Caco-2 (cell line): ENCODE measurements at places on chromosomes 12 and 14. TPM values are rescaled to one million over a fixed set of nuclear protein-coding genes. Genes with fewer than 3 reads are reported as not detected.

Gene MSI1
- total RNA-seq: 21.7 and 24.8 TPM in 2 replicates

Gene C12orf56
- total RNA-seq: 9.3 and 11.0 TPM in 2 replicates

Gene BEST3
- total RNA-seq: 1.3 and 1.5 TPM in 2 replicates

Gene OR6C2
- total RNA-seq: not detected in 2 replicates

Gene GNB3
- 3.9 and 5.1 TPM in 2 replicates for total RNA-seq

Gene ARID2
- 50.1 and 53.9 TPM in 2 replicates for total RNA-seq

Gene FAR2
- total RNA-seq: 6.6 and 8.2 TPM in 2 replicates

DNA sequence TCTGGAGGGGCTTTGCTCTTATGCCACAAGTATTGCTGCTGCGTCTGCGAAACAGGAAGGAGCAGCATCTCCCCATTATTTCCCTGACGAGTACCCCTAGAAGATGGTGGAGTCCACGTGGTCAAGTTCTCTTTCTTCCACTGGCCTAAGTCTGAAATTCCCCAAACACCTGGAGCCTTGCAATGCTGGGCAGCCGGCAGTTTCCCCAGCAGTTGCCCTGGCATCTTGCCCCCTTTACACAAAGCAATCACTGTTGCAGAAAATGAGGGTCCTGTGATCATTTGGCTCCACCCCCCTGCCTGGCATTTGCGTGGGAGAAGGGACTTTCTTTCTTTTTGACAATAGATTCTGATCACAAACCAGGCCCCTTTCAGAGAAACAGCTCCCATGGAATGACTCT is 56.9 kb downstream of the FOS start:
- no peak for DNase-seq
- H3K36me3 ChIP-seq: no peaks in the 10 kb centered on the region
- H3K4me1 ChIP-seq: no peaks in the 10 kb centered on the region
- H3K27me3 ChIP-seq: no peaks in the 10 kb centered on the region
- no peak overlapping the region for H3K27ac ChIP-seq

DNA sequence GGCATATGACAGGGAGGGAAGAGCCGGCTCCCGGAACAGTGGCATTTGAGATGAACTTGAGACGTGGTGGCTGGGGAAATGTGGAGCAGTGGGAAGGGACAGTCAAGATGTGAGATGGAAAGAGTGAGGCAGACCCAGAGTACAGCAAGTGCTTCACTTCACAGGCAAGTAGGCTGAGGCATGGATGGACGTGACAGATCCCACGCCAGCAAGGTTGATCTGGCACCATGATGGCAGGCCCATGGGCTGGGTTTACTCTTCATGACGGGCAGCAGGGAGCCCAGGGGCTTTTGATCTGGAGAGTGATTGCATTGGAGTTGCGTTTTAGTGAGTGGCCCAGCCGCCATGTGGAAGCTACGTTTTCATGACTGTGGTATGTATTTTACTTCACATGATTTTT is 17.9 kb upstream of the EML1 start:
- H3K27ac ChIP-seq: no peak overlapping the region
- no peaks in the 10 kb centered on the region for H3K4me1 ChIP-seq
- H3K4me3 ChIP-seq: no peak overlapping the region
- no peaks in the 10 kb centered on the region for H3K27me3 ChIP-seq
- no peaks in the 10 kb centered on the region for H3K36me3 ChIP-seq

- no peaks in the 10 kb centered on the region for H3K36me3 ChIP-seq
- peaks cover 64% of the 10 kb centered on the region for H3K4me1 ChIP-seq
- peak overlapping the region; percentile 83 for H3K27ac ChIP-seq
- DNase-seq: peak; percentile 72
These were observed 3.2 kb upstream of the VDR start for GRCh38 chr12:47907851-47908454.

GRCh38 chr12:49776413-49776812 is 35.1 kb downstream of the TMBIM6 start:
- no peaks in the 10 kb centered on the region for H3K4me1 ChIP-seq
- no peaks in the 10 kb centered on the region for H3K36me3 ChIP-seq
- no peak overlapping the region for H3K4me3 ChIP-seq
- no peaks in the 10 kb centered on the region for H3K27me3 ChIP-seq
- peak overlapping the region; percentile 37 for H3K27ac ChIP-seq
- DNase-seq: peak; percentile 84

DNA sequence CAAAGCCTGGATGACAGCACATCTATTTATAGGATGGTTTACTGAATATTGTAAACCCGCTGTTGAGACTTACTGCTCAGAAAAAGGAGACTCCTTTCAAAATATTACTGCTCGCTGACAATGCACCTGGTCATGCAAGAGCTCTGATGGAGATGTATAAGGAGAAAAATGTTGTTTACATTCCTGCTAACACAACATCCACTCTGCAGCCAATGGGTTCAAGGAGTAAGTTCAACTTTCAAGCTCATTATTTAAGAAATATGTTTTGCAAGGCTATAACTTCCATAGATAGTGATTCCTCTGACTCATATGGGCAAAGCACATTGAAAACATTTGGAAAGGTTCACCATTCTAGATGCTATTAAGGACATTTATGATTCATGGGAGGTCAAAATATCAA is 201.7 kb downstream of the SNAPC1 start:
- DNase-seq: no peak
- no peak overlapping the region for H3K4me3 ChIP-seq
- H3K27me3 ChIP-seq: no peaks in the 10 kb centered on the region
- peaks cover 9% of the 10 kb centered on the region; the same call in 1 of the 2 replicates for H3K4me1 ChIP-seq

DNA sequence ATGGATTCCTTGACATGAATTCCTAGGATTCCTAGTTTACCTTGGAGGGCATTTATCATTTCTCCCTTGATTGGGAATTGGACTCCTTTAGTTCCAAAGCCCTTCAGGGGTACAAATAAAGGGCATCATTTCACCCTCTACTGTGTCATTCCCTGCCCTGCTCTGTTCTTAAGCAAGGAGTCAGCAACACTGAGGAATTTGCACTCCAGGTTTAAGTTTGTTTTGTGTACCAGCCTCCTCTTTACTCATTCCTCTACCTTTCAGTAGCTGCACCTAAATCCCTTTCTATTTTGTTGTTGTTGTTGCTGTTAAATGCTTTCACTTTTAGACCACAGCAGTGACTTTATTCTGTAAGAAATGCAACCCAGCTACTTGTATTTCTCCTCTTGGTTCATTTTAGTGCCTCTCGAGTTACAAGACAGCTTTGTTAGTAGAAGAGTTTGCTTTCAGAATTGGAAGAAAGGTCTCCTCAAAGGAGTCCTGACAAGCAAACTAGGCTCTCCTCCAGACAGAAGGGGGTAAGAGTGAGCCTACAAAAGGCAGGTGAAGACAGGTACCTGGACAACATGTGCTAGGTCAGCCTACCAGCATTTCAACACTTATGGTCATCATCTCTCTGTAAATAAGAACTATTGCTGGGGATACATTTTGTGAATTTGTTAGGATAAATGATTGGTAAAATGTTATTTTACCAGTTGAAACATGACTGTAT is 90.0 kb downstream of the RMST start:
- no peak for DNase-seq
- no peaks in the 10 kb centered on the region for H3K27me3 ChIP-seq
- H3K36me3 ChIP-seq: no peaks in the 10 kb centered on the region
- peaks cover 22% of the 10 kb centered on the region for H3K4me1 ChIP-seq

DNA sequence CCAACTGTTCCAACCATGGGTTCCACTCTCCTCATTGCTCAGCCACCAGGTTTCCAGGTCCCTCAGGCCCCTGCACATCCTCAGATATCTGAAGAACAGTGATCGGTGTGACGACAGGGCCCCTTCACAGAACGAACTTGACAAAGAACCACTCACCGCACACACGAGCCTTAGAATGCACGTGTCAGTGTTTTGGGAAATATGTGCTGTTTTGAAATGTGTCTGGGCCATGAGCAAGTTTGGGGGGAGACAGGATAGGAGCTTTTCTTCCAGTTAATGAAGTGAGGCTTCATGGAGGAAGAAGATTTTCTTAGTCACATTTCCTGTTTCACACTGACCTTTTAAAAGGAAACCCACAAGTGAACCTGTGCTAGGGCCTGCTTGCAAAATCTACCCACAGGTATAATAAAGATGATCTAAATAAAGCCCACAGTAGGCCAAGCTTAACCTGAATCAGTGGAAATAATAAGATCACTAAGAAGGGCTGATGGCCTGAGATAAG is 58.6 kb downstream of the ZFP36L1 start:
- H3K4me3 ChIP-seq: no peak overlapping the region
- H3K27me3 ChIP-seq: no peaks in the 10 kb centered on the region
- H3K36me3 ChIP-seq: no peaks in the 10 kb centered on the region

GRCh38 chr12:100799770-100800169 is 5.2 kb downstream of the ANO4 start:
- H3K4me1 ChIP-seq: no peaks in the 10 kb centered on the region
- H3K27ac ChIP-seq: no peak overlapping the region
- no peaks in the 10 kb centered on the region; the same call in 1 of the 2 replicates for H3K27me3 ChIP-seq
- H3K36me3 ChIP-seq: no peaks in the 10 kb centered on the region

DNA sequence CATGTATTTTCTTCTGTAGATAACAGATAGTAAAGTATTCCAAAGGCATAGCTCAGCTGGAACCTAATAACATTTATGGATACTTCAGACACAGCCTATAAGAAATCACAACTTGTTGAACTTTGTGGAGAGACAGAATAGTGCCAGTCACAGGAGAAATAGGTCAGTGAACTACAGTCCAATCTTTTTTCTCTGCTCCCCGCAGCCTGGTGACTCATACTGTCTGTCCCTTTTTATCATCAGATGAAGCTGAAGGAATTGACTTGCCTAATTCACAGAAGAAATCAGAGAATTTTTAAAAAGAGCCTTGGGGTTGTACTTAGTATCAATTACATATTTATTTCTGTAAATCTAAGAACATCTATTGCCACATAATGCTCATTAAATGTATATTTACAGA is 222.3 kb downstream of the ALG10 start:
- H3K4me3 ChIP-seq: no peak overlapping the region
- no peaks in the 10 kb centered on the region for H3K27me3 ChIP-seq
- no peaks in the 10 kb centered on the region for H3K36me3 ChIP-seq
- DNase-seq: no peak

- DNase-seq: no peak
- no peaks in the 10 kb centered on the region for H3K36me3 ChIP-seq
- H3K4me3 ChIP-seq: no peak overlapping the region
- H3K4me1 ChIP-seq: no peaks in the 10 kb centered on the region
- no peaks in the 10 kb centered on the region for H3K27me3 ChIP-seq
These were observed 18.2 kb downstream of the CINP start for GRCh38 chr14:102344485-102344884.

- no peaks in the 10 kb centered on the region for H3K27me3 ChIP-seq
- no peak overlapping the region for H3K27ac ChIP-seq
- no peaks in the 10 kb centered on the region for H3K4me1 ChIP-seq
- peak; percentile 3 for DNase-seq
- no peaks in the 10 kb centered on the region for H3K36me3 ChIP-seq
These were observed 859.7 kb downstream of the GALC start for GRCh38 chr14:87133073-87133801.

GRCh38 chr12:76022506-76022905 is 9.1 kb downstream of the PHLDA1 start:
- no peak overlapping the region for H3K4me3 ChIP-seq
- H3K36me3 ChIP-seq: no peaks in the 10 kb centered on the region
- no peak for DNase-seq
- H3K27me3 ChIP-seq: no peaks in the 10 kb centered on the region
- H3K27ac ChIP-seq: no peak overlapping the region

- H3K27me3 ChIP-seq: no peaks in the 10 kb centered on the region
- no peaks in the 10 kb centered on the region for H3K4me1 ChIP-seq
- no peak overlapping the region for H3K27ac ChIP-seq
- DNase-seq: no peak
- no peak overlapping the region for H3K4me3 ChIP-seq
These were observed 284.5 kb upstream of the RTL1 start for GRCh38 chr14:101187816-101188570.

DNA sequence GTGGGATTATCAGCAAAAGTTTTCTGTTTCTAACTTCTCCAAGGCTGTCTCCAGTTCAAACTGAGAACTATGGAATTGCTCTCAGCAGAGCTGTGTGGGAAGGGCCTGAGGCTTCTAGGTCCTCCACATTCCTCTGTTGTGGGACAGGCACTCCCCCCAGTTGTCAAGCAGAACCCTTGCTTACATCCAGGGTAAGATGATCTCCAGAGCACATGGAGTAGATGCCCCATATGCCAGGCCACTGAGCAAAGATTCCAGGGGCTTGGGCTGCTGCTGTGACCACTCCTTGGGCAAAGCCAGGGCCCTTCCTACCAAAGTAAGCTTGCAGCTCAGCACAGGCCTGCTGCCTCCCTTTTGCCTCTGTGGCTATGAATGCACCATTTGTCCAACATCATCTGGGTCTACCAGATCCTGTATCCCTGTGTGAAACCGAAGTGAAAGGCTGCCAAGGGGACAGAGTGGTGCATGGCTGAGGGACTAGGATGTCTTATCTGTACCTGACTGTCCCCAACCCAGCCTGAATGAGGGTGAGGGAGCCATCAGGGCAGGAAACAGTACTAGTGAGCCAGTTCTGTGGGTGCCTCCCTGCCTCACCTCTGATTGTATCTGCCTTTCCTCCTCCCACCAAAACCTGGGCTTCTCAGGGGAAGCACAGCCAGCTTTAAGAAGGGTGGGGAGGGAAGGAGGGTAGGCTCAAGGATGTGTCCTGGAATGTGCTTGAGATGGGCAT is 13.1 kb upstream of the ESPL1 start:
- DNase-seq: no peak
- H3K4me3 ChIP-seq: no peak overlapping the region
- no peaks in the 10 kb centered on the region for H3K27me3 ChIP-seq
- H3K4me1 ChIP-seq: peaks cover 14% of the 10 kb centered on the region

- no peak for DNase-seq
- H3K4me3 ChIP-seq: no peak overlapping the region
- peaks cover 1% of the 10 kb centered on the region; the same call in 1 of the 2 replicates for H3K27me3 ChIP-seq
- H3K4me1 ChIP-seq: no peaks in the 10 kb centered on the region
These were observed 41.1 kb downstream of the CACNA2D4 start for GRCh38 chr12:1877169-1877878.
